ENCODE measurements at places on chromosomes 4 and X.

DNA sequence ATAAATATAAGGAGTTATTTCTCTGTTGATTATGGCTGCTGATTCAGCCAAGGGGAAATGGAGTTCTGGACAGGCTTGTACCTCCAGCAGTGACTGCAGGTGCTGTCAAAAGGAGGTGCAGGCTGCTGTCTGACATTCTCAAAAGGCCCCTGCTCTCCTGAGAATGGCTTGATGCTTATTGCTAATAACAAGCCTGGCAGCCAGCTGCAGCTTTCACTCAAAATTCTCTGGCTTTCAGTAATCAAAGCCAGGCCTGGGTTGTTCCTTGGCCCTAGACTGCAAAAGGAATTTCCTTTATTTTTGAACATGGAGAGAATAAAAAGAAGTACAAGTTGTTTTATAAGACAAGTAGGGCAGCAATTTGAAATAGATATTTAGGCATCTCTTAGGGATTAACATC is 575.9 kb downstream of the MID1IP1 start:
- DNase-seq: no peak

- DNase-seq: no peak
Observed at GRCh38 chr4:151098979-151099228, 524 bp upstream of the RPS3A start.

DNA sequence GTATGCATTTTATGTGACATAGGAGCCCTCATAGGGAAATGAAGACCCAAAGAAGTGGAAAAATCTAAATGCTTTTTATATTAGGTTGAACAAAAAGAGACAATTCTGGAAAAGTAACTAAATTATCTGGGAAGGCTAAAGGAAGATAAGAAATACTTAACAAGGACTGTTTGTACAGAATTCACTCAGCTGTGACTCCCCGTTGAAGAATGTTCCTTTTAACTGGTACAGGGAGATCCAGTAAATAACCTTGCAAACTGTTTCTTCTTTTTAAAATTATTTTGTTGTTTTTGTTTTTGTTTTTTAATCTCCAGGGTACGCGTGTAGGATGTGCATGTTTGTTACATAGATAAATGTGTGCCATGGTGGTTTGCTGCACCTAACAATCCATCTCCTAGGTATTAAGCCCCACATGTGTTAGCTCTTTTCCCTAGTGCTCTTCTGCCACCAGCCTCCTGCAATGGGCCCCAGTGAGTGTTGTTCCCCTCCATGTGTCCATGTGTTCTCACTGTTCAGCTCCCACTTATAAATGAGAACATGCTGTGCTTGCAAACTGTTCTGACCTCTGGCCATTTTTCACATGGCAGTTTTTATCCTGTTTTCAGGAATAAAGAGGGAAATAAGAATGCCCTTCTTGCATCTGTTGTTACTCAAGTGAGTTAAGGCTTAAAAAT is 81.7 kb downstream of the PWWP3B start:
- no peak for DNase-seq

GRCh38 chrX:45972636-45973035 is 572.6 kb downstream of the ZNF674 start:
- no peak for DNase-seq

DNA sequence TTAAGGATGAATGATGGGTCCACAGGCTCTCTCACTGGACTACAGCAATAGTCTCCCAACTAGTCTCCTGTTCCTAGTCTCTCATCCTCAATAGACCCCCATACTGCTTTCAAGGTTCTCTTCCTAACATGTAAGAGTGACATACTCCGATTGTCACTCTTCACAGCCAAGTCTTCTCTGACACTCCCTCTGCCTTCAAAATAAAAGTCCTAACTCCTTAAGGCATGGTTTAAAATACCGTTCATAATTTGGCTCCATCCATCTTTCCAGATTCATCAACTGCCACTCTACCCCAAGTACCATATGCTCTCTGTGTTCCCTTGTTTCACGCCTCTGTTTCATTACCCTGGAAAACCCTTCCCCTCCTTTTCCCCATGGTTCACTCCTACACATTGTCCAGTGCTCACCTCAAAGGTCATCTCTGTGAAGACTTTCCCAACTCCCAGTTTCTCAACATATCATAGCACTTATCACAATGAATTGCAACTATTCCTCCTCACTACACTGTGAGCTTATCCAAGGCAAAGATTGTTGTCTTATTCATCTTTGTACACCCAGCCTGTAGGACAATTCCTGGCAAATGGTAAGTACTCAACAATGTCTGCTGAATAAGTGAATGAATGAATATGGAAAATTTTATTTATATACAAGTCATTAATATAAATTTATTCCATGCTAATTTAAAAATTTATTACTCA is 26.0 kb downstream of the SMARCA1 start:
- no peak for DNase-seq

GRCh38 chr4:69849969-69850368 is 10.0 kb downstream of the SULT1E1 start:
- DNase-seq: no peak

- no peak for DNase-seq
Observed at GRCh38 chr4:158580064-158580463, 58.4 kb downstream of the RXFP1 start.

GRCh38 chrX:69255441-69256290 is 90.4 kb upstream of the PJA1 start:
- DNase-seq: no peak

DNA sequence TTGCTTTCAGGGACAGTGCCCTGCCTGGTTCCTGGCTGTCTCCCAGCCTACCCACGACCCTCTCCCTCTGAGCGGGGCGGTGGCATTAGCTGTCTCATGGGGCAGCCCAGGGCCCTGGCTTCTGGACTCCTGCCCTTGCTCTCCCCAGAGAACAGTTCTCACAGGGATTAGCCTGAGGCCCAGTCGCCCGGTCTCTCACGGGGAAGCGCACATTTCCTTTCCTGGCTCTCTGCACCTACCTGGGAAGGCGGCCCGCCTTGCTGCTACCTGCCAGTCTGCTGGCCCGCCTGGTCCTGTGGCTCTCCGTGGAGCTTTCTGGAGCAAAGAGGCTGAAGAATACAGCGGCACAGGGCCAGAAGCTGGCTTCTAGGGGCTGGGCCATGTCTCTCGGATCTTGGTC is 128.4 kb downstream of the FHDC1 start:
- no peak for DNase-seq

- no peak for DNase-seq
Observed at GRCh38 chr4:183356931-183357675, 34.9 kb upstream of the CLDN24 start.

DNA sequence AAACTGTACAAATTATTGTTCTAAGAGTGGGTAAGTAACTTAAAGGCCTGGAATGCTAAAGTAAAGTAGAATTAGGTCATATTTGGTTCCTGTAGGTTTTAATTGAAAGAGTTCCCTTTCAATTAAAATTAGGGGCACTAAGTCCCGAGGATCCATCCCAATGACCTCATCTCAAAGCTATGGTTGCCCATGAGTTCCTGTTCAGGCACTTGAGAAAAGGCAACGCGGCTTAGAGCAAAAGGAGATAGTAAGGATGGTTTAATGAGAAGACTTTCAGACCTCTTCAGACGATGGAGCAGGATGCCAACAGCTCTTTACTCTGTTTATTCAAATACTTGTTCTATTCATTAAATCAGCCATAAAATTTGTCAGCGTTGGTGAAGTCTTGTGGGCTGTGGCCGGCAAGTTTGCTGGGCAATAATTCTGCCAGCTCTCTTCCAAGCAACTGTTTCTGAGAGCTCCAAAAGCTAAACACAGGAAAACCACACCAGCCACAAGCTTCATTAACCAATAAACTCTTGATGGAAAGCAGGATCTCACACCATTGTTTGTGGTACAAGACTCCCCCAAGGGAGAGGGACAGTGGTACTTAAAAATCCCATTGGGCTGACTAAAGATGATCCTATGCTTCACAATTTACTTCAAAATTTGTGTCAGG is 167.4 kb downstream of the COL4A6 start:
- DNase-seq: no peak

DNA sequence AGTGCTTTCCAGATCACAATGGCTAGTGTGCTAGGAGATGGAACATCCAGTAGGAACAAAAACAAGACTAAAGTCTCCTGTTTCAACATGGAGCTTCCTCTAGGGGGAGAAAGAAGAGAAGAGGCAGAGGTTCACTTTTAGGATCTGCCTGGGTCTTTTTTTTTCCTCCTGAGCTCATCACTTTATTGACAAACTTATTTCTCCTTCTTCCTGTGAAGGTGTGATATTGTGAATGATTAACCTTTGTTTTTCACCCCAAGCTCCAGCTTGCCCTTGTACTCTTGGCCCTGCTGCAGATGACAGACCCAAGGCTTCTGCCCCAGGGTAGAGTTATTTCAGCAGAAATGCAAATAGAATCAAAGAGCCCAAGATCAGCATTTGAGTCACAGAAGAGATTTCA is 13.5 kb downstream of the PAGE4 start:
- no peak for DNase-seq

DNA sequence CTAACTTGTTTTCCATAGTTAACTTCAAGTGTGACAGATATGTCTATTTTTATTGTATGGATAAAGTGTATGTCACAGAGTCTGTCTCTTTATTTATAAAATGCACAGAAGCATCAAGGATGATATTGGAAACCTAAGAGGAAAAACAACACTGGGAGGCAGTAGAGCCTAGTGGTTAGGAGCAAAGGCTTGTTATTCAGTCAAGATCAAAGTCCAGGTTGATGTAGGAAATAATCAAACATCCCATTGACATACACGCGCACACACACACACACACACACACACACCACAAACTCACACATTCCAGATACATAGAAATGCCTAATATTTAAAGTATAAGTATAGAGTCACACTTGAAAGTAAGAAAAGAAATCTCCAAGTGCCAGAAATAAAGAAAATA is 206.8 kb downstream of the CHRDL1 start:
- DNase-seq: no peak

DNA sequence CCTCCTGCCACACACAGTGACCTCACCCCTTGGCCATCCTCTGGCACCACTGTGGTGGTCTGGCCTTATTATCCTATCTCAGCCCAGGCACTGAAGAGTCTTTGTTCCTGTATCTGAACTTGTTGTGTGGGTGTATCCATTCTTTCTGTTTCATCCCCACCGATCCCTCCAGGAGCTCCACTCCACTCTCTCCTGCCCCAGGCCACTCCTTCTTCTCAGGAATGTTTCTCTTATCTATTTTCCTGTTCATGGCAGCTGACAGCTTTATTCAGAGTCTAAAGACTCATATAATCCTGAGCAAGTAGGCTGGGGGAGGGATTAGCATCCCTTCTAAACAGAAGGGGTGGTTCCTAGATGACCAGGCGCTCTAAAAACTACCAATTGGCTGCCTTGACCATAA is 150.0 kb downstream of the ANAPC10 start:
- DNase-seq: no peak

- DNase-seq: no peak
Observed at GRCh38 chrX:74119016-74119910, 184.7 kb upstream of the ZCCHC13 start.

GRCh38 chrX:124232523-124233201 is 99.8 kb upstream of the TEX13D start:
- DNase-seq: no peak

GRCh38 chr4:78880874-78881492 is 58.3 kb downstream of the PAQR3 start:
- no peak for DNase-seq

DNA sequence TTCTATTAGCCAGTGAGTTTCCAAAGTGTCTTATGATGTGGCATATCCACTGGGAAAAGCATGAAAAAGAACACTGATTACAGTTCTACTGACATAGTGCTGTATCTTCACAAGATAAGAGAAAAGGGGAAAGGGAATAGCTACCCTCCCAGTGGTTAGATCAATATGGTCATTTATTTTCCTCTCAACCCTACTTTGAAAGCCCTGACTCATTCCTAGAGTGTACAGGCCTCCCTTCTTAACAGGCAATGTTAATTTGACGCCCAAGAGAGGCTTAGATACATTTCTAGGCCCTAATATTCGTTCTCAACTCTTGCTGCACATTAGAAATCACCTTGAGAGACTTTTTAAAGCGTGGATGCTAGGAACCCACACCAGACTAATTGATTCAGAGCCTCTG is 20.4 kb upstream of the BRS3 start:
- no peak for DNase-seq

DNA sequence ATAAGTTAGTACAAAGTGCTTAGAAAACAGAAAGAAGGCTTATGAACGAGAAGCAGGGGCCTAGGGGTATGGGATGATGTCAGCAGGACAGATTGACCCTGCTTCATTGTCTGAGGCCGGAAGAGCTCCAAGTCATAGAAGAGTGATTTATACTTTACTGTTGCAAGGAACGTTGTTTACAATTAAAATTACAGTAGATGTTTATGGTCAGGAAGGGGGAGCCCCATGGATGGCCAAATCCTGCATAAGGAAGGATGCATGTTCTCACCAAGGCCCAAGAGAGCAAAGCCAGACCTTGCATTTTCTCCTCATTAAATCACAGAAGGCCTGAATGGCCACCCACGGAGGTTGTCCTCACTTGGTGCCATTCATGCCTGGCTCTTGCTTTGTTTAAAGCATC is 115.3 kb downstream of the LDB2 start:
- DNase-seq: no peak

DNA sequence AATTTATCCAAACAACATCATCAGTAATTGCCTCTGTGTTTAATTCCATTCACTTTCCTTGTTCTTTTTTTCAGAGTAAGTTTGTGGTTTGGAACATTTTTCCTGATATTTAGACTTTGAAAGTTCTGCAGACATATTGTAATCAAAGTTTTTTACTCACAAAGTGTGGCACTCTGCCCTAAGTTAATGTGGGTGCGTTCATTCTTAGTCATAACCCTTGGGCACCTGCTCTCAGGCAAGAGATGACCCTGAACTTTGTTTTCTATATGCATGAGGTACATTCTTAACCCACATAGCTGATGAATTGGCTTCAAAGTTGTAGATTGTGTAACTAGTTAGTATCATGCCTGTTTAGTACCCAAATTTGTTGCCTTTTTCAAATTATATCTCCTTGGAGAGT is 424.3 kb downstream of the GRXCR1 start:
- DNase-seq: no peak

GRCh38 chr4:147492306-147492705 is 11.4 kb downstream of the EDNRA start:
- no peak for DNase-seq

DNA sequence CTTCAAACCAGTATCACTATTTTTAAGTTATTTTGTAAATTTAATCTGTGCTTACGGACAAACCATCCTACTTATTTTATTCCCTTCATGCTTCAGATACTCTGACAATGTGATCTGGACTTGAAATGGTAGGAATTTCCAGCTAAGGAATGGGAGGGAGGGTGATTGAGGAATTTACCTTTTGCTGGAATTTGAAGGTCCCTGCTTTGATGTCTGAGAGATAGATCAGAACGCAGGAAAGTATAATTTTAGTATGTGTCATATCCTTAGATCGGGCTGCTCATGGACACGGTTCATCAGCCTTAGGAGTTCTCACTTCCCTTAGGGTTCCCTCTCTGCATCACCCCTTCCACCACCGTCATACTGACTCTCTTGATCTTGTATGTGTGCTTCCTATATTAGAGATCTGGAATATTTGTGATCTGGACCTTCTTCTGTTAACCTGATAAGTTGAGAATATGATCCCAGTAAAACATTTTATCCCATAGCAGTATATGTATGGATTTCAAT is 16.8 kb downstream of the OCRL start:
- DNase-seq: no peak

GRCh38 chr4:134313591-134313990 is 112.0 kb upstream of the PABPC4L start:
- DNase-seq: no peak

All from kidney (tissue), 22 donors.